ENCODE measurements at places on chromosomes 16 and 17.

DNA sequence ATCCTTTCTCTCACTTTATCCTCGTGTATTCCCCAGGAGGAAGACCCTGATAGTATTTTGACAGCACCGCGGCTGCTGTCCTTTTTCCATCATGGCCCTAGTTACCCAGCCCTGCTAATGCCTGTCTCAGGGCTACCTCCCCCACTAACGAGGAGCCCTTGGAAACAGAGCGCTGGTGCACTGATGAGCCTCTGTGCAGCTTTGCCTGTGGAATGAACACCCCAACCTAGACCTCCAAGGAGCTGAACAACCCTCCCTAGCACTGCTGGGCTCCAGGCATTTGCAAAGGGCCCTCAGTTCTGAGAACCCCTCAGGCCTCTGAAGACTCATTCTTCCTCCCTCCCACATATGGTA, 23.3 kb upstream of the CCL1 start:
- ATAC-seq, result no peak

DNA sequence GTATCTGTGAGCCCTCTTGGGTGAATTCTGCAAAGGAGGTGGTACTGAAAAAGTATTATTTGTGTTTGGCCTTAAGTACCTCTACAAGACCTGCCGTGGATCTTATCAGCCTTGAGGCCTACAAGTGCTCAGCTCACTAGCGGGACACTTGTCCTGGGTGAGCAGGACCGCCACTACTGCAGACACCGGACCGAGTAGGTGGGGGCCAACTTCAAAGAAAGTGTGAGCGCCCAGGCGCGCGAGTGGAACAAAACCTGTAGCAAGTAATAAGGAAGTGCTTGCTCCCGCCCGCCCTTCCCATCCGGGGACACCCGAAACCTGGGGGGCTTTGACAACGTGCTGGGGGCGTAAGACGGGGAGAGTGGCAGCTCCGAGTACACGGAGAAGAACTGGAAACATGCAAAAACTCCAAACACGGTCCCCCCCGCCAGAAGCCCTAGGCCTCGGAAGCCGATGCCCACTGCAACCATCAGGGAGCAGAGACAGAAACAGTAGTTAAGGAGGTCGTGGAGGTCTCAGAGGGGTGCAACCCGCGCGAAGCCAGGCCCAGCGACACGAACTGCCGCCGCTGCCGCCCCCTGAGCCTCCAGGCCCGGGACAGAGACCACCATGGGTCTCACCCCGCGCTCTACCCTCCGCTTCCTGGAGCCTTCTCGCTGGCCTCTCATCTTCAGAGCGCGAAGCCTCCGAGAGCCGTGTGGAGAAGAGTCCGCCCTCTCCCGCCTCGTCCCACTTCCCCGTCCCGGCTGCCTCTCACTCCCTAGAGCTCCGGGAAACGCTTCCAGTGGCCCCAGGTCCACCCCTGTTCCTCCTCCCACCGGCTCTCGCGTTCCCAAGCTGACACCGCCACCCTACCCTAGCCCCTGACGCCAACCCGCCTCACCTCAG, 537 bp downstream of the CNOT1 start:
- ATAC-seq, result peak; percentile 21

DNA sequence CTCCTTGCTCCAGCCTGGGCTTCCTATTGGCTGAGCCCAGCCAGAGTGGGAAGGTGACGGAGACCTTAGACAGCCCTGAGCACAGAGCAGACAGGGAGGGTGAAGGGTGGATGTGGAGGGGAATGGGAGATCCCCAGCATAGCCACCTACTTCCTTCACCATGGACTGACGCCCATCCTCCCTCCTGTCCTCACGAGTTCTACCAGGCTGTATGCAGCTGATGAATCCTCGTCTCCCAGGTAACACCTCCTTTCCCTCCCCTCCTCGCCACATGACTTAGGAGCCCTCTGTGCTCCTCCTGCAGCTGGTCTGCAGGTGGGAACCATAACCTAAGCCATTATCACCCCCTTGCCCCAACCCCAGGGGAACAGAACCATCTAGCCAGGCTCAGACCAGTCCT, 9.0 kb upstream of the CRHR1 start:
- no peak for ATAC-seq

GRCh38 chr16:8552487-8553221, 37.7 kb downstream of the TMEM114 start:
- ATAC-seq, result no peak

- ATAC-seq, result no peak
Measured at GRCh38 chr16:88412766-88413165, 30.0 kb downstream of the ZNF469 start.

DNA sequence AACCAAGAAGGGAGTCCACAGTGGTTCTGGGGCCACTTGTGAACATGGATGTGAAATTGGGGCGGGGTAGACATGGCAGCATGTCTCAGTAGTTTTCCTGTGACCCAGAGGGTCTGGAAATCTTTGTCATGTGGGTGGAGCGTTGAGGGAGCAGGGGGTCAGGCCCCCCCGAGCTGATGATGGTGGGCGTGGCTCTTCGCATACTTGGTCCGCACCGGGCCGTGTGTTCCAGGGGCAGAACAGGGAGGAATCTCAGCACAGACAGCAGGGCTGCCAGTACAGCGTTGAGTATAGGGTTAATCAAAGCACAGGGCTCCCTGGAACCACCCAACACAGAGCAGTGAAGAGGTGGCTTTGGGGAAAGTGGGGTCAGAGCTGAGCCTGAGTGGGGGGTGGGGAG, 267.5 kb downstream of the SEC14L1 start:
- no peak for ATAC-seq

Measured in motor neuron (in vitro differentiated cells).